ENCODE measurements at places on chromosomes 7 and 10. TPM values are rescaled to one million over a fixed set of nuclear protein-coding genes. Genes with fewer than 3 reads are reported as not detected.

DNA sequence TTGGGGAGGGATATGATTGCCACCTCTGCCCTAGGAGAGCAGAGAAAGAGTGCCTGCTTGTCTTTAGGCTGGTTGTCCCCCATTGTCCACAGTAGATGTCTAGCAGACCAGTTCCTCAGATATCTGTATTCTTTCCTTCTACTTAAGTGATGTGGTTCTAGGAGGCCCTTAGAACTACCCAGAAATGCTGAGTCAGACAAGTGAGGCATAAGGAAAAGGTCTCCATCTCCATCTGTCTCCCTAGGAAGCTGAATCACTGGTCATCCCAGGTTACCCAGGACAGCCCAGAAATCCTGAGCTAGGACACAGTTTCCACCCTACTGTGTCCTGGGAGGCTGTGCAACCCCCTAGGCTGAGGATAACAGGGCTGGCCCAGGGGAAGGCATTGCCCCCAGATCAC, 93.4 kb upstream of the INHBA start:
- no peak for DNase-seq

- no peak for DNase-seq
Measured at GRCh38 chr10:20085115-20085514, 268.9 kb downstream of the PLXDC2 start.

DNA sequence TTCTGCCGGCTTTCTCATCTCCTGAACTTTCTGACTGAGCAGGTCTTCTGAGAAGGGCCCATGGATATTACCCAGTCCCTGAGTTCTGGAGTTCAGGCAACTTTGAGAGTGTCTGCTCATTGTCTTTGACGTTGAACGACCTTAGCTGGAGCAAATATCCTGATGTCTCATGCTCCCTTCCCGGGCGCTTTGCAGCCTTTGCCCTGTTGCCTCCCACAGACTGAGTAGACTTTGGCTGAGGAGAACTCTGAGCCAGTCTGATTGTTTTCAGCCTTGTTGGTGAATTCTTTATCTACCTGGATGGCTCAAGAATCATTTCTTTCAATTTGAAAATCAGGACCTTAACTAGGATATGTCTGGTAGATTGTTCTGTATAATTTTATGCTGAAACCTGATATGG, 353.7 kb downstream of the GLRX3 start:
- DNase-seq = no peak

DNA sequence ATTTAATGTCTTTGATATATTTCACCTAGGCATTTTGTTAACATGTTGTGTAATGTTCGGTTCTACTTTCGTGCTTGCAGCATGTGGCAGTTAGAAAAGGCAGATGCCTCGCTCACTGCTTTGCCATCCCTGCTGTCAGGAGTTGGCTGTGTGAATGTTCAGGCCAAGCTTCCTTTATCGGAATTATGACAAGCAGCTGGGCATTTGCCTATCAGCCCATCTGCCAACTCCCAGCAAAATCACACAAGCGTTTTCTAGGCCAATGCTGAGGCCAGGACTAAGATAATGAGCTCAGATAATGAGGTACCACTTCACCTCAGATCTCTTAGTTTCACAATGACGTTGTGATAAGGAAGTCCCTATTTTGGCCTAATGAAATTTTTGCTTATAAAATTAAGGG, 212.7 kb upstream of the FAM3C start:
- no peak for DNase-seq

DNA sequence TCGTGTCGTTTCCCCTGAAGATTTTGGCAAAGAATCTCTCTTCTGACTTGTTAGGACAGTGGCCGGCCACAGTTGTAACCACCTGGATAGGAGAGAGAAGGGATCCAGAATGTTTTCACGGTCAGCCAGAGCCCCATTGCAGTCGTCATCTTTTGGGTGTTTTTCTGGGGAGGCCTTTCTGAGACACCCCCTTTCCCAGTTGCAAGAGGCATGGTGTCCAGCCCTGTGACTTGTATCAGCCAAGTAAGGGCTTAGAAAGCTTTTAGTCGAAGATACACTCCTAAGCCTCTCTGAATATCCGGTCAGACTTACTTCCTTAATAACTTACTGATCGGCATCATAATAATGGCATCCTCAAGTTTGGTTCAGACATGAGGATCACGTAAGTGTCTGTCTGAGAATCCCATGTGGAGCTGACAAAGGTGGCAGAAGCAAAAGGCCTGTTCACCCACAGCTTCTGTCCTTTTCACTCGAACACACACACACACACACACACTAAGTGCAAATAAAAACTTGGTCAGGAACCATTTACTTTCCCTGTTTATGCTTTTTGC, 435.7 kb upstream of the GALNT17 start:
- no peak for DNase-seq

DNA sequence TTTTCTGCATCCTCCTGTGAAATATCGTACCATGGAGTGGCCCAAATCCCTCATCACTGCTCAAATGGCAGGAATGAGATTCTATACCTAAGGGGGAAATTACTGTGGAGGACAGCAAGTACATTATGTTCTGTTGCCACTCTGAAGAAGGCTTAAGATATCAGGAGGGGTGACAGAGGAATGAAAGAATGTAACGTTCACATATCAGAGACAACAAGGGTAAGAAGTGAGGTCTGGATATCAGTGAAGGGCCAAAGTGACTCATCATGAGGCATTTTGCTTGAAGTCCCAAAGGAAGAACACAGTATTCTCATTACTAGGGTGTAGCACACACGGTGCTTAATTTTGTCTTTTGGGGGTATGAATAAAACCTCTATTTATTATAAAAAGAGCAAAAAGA, 71.5 kb upstream of the SLC13A1 start:
- no peak for DNase-seq

GRCh38 chr10:95552679-95553342, 8.4 kb downstream of the SORBS1 start:
- DNase-seq = no peak

DNA sequence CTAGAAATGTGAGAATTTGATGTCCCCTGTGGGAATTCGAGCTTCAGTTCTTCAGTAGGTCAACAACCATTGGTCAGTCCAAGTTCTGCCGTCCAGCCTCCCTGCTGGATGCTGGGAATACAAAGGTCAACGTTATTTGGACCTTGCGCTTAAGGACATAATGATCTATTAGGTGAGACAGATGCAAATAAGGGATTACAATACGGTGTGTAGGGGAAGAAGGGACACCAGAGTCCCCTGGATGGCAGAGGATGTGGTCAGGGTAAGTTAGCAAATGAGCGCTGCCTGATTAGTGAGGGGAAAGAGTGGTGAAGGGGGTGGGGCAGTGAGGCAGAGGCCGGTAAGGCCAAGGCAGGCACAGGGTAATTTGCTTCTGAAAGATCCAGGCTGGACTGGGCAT, 16.2 kb downstream of the CCNY start:
- DNase-seq = no peak

GRCh38 chr7:91164506-91164905, 99.7 kb upstream of the FZD1 start:
- DNase-seq = no peak

DNA sequence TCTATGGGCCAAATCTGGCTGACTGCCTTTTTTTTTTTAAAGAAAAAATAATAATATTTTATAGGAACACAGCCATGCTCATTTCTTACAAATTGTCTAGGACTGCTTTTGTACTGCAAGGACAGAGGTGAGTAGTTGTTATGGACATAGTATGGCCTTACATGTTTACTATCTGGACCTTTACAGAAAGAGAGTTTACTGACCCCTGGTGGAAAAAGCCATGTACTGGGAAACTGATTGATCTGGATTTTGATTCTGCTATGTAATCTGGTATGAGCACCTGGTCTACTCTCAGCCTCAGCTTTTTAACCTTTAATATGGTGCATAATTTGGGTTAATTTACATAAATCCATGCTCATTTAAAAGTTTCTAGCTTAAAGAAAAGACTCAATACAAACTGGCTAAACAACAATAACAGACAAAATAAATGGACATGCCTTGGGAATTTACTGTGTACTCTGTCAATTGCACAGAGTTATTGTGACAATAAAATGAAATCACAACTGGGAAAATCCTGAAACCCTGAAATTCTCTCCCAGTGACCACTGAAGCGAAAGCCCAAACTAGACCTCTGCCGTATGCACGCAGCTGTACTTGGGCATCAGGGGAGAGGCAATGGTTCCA, 260.7 kb downstream of the BMPER start:
- no peak for DNase-seq

DNA sequence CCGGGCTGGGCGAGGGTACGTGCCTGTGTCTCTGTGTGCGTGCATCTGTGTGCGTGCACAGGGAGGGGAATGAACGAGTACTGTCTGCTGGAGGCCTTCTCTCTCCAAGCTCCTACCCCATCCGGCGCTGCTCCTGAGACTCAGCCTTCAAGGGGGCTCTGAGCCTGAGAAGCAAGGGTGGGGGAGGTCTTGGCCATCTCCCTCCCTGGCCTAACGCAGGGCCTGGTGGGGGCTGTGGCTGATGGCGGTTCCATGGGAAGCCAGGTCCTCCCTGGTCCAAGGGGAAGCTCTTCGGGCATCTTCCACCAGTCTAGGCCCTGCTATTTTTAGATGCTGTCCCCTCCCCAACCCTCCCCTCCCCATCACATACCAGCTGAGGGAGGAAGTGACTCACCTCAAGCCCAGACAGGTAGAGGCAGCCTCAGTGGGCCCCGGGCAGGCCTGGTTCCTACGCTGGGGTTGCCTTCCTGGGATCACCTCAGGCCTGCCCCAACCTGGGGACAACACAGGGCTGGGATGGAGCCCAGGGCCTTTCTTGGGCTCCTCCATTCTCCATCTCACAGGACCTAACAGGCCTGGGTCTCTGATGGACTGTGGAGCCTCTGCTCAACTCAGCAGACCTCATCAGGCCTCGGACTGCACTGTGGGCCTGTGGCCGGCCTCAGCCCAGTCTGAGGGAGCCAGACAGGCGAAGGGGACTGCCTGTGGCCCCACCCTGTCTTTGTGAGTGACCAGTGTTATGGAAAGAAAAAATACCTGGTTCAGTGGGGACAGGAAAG, 32.2 kb downstream of the DNAJB12 start:
- DNase-seq = no peak

- no peak for DNase-seq
Measured at GRCh38 chr10:79189181-79189580, 120.4 kb downstream of the ZMIZ1 start.

GRCh38 chr7:1022801-1023465, 21.4 kb upstream of the GPR146 start:
- no peak for DNase-seq

GRCh38 chr10:66321723-66322665, 603.8 kb upstream of the LRRTM3 start:
- DNase-seq = no peak

DNA sequence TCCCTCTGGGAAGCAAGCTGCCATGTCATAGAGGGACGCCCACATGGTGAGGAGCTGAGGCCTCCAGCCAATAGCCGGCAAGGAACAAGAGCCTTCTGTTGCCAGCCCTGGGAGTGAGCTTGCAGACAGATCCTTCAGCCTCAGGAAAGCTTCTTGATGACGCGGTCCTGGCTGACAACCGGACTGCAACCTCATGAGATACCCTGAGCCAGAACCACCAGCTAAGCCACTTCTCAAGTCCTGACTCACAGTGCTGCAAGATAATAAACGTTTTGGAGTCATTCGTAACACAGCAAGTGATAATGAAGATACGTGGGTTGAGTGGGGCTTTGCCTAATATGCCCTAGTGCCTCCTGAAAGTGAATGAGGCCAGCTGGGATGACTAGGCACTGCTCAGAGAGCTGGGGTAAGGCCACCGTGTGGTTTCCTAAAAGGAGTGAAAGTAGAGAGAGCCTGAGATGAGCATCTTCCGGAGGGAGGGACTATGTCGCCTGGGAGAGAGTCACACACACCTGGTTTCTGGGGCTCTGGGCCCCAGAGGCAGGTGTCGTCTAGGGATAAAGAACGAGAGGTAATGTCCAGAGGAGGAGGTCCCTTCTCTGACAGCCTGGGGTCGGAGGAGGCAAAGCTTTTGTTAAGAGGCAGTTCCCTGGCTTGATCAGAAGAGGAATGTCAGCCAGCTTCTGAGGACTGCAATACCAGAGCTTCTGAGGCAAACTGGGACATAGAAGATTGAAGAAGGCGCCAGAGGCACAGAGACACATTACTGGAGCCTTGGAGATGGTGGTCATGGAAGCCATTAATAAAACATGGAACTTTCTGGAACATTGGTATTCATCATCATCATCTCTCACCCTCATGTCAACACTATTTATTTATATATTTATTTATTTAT, 53.6 kb downstream of the PYROXD2 start:
- DNase-seq = peak; percentile 32

DNA sequence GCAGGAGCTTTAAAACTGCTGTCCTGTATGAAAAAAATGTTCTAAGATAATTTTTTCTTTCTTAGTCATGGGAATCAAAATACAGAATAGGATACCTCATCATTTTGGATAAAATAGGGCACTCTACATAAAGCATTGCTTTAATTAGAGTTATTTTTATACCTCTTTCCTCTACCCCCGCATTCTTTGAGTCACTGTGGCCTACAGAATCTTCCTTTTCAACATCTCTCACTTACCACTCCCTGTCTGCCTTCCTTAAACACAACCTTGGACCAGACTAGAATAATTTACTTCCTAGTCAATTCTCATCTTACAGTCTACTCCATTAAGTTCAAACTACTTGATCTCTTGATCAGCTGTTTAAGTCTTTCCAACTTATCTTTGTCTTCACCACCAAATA, 462.3 kb downstream of the PHTF2 start:
- no peak for DNase-seq

- no peak for DNase-seq
Measured at GRCh38 chr7:90933984-90934383, 330.2 kb upstream of the FZD1 start.

DNA sequence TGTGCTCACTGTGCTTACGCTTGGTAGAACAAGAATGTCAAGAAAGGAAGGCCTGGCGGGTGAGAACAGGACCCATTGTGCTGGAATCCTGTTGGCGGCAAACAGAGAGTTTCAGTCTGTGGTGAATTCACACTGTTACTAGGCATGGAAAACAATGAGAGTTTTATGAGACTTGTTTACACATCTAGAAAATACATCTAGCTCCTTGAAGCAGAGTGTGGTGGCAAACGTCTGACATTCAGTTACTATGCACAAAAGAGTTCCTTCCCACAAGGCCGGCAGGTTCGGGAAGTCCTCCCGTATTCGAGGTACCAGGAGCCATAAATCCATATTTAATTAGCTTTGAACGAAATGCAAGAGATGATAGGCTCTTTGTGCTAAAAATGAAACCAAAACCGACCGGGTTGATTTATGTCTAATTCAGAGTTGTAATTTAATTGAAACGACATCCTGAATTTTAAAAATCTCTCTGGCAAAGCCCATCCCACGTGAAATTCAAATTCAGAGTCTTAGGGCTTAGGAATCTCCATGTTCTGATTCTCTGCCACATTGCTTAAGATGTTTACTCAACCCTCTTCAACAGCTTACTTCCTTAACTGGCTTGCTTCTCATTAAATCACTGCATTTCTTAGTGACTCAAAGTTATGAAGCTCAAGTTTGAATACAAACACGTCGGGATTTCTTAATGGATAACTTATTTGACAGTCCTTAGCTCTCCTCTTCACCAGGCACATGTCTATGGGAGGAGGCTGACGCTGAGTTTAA, 299.9 kb upstream of the PITRM1 start:
- no peak for DNase-seq

- DNase-seq = no peak
Measured at GRCh38 chr7:21603972-21604749, 61.3 kb downstream of the DNAH11 start.

GRCh38 chr7:155011086-155011485, 8.2 kb upstream of the PAXIP1 start:
- DNase-seq = no peak

Gene ANKRD30A
- polyA plus RNA-seq = not detected

Gene BMPR1A
- polyA plus RNA-seq = 73.6 TPM

Gene CLDN12
- polyA plus RNA-seq = 46.9 TPM

Gene APBB1IP
- 1.8 TPM for polyA plus RNA-seq

Gene ASZ1
- polyA plus RNA-seq = not detected

Gene ST8SIA6
- polyA plus RNA-seq = 1.1 TPM

Gene FAM25G
- not detected for polyA plus RNA-seq

Gene TRRAP
- 36.7 TPM for polyA plus RNA-seq

Gene MRLN
- polyA plus RNA-seq = not detected

Measured in right renal cortex interstitium (tissue), 3 donors.